Upper lobe of right lung (tissue), 1 donor: ENCODE measurements at places on chromosomes 2 and 18. TPM values are rescaled to one million over a fixed set of nuclear protein-coding genes. Genes with fewer than 3 reads are reported as not detected.

GRCh38 chr2:71675296-71675695, 221.9 kb downstream of the DYSF start:
- peak; percentile 90 for DNase-seq
- H3K36me3 ChIP-seq: no peaks in the 10 kb centered on the region
- H3K27ac ChIP-seq: no peak overlapping the region
- H3K27me3 ChIP-seq: no peaks in the 10 kb centered on the region

- H3K27me3 ChIP-seq: no peaks in the 10 kb centered on the region
- no peaks in the 10 kb centered on the region for H3K4me1 ChIP-seq
- H3K36me3 ChIP-seq: no peaks in the 10 kb centered on the region
- DNase-seq: no peak
- no peak overlapping the region for H3K27ac ChIP-seq
Observed at GRCh38 chr18:45780568-45780967, 44.9 kb upstream of the SIGLEC15 start.

- no peaks in the 10 kb centered on the region for H3K36me3 ChIP-seq
- no peak overlapping the region for H3K4me3 ChIP-seq
- no peaks in the 10 kb centered on the region for H3K4me1 ChIP-seq
- H3K27me3 ChIP-seq: no peaks in the 10 kb centered on the region
Observed at GRCh38 chr2:231935207-231935524, 9.0 kb upstream of the NPPC start.

Gene WNT10A
- 0.90 TPM for total RNA-seq

- no peaks in the 10 kb centered on the region for H3K4me1 ChIP-seq
- no peak overlapping the region for H3K27ac ChIP-seq
- H3K4me3 ChIP-seq: no peak overlapping the region
- H3K36me3 ChIP-seq: peaks cover 17% of the 10 kb centered on the region
Observed at GRCh38 chr2:62870966-62871365, 165.5 kb downstream of the EHBP1 start.

DNA sequence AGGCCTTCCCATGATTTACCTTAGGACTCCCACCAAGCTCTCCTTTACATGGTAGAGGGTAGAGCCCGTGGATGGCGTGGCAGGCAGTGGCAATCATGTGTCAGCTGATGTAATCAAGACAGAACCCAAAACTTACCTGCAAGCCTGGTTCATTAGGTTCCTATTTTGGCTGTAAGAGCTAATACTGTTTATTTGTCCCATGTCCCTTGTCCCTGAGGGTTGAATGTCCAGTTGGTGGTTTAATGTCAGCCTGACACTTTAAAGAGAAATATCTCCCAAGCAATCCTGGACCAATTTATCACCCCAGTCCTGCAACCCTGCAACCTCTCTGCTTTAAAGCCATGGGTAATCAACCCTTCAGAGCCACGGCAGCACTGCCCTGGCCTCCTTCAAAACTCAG, 6.0 kb upstream of the FABP1 start:
- H3K36me3 ChIP-seq: no peaks in the 10 kb centered on the region
- H3K27me3 ChIP-seq: no peaks in the 10 kb centered on the region
- no peak overlapping the region for H3K4me3 ChIP-seq

Gene IL18R1
- 26.5 TPM for total RNA-seq

GRCh38 chr2:138677221-138677620, 103.0 kb downstream of the NXPH2 start:
- no peaks in the 10 kb centered on the region for H3K4me1 ChIP-seq
- no peak overlapping the region for H3K4me3 ChIP-seq
- H3K27me3 ChIP-seq: peaks cover 9% of the 10 kb centered on the region
- no peak overlapping the region for H3K27ac ChIP-seq
- no peaks in the 10 kb centered on the region for H3K36me3 ChIP-seq
- no peak for DNase-seq

DNA sequence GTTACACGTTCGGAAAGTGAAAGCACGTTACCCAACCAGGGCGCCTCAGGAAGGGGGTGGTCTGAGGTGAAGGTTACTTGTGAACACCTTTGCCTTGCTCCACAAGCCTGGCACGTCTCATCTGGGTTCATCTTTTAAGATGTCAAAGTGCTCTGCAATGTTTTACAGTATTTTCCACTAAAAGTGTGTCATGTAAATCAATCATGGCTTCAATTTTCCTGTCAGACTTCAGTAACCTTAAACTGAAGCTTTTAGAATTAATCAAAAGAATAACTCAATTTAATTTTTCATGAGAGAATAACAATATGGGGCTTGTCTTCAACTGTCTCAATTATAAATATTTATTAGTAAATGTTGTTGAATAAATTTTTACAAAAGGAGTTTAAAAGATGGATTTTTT, 93.3 kb upstream of the FANCL start:
- no peak overlapping the region for H3K4me3 ChIP-seq
- H3K27me3 ChIP-seq: no peaks in the 10 kb centered on the region
- no peak for DNase-seq
- no peaks in the 10 kb centered on the region for H3K4me1 ChIP-seq

- no peaks in the 10 kb centered on the region for H3K4me1 ChIP-seq
- H3K4me3 ChIP-seq: no peak overlapping the region
- H3K36me3 ChIP-seq: no peaks in the 10 kb centered on the region
- peaks cover under 1% of the 10 kb centered on the region for H3K27me3 ChIP-seq
- DNase-seq: no peak
Observed at GRCh38 chr2:45194596-45194995, 185.3 kb upstream of the SIX2 start.

DNA sequence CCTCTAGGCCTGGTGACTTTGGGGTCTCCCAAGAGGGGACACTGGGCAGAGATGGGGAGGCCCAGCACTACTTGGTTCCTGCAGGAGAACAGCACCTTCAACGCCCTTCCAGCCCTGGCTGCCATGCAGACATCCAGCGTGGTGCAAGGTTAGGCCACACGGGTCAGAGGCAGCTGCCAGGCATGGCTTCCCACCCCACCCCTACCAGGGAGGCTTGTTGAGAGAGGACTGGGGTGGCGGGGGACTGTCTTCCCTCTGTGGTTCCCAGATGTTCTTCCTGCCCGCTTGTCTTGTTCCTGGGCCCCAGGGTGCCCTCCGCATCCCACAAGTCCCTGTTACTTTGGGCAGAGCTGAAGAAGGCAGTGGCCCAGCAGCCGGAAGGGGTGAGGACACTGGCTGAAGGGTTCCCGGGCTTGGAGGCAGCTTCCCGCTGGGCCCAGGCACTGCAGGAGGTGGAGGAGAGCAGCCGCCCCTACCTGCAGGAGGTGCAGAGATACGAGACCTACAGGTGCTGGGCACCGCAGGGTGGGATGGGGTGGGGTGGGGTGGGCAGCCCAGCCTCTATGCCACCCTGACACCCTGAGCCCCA, 4.5 kb downstream of the PROM2 start:
- H3K4me1 ChIP-seq: no peaks in the 10 kb centered on the region
- H3K27ac ChIP-seq: no peak overlapping the region
- H3K27me3 ChIP-seq: no peaks in the 10 kb centered on the region

GRCh38 chr2:33488178-33488690, 11.8 kb downstream of the RASGRP3 start:
- H3K27me3 ChIP-seq: no peaks in the 10 kb centered on the region
- H3K36me3 ChIP-seq: no peaks in the 10 kb centered on the region
- no peak overlapping the region for H3K4me3 ChIP-seq

Gene CPS1
- 3.1 TPM for total RNA-seq
